ENCODE measurements at places on chromosomes 5 and 9.

- no peak for DNase-seq
Observed at GRCh38 chr5:54383225-54383901, 72.1 kb upstream of the HSPB3 start.

GRCh38 chr9:115746496-115746895 lies 407.1 kb upstream of the PAPPA start:
- DNase-seq, result no peak

DNA sequence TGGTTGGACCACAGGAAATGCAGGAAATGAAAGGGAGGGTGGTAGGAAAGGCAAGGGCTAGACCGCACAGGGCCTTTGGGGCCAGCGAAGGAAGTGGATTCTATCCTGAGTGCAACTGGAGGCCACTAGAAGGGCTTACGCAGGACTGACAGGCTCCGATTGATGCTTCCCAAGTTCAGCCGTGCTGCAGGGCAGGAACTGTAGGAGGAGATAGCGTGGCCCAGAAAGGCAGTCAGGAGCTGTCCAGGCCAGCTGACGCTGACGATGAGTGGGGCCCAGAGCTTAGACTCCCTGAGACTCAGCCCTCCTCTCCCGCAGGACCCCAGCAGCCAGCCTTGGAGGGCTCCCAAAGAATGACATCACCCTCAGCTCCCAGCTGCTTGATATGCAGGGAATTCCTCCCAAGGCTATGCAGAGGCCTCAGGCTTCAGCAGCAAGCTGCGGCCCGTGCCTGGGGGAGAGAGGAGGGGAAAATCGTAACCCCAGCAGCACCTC lies 48.8 kb downstream of the KCNIP1 start:
- no peak for DNase-seq

DNA sequence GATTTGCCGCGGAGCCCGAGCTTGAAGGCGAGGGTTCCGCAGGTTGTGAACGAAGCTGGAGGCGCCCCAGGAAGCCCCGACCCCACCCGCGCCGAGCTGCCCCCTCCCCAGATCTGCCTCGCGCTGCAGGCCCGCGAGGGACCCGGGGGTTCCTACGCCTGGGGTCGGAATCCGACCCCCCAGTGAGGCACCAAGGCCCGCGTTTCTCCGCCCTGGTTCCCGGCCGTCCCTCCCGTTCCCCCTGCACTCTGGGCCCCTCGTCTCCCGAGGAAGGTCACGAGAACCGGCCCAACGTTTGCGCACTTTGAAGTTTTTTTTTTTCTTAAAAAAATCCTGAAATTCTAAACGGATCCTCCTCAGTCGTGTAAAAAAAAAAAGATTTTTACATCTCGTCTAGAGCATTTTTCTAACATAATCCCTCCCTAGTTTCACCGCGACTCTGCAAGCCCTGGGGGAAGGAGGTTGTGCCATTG lies 880 bp upstream of the GFPT2 start:
- no peak for DNase-seq

- DNase-seq, result no peak
Observed at GRCh38 chr5:138258704-138259292, 15.6 kb downstream of the GFRA3 start.

GRCh38 chr5:45491368-45491767 lies 204.8 kb downstream of the HCN1 start:
- DNase-seq, result no peak

DNA sequence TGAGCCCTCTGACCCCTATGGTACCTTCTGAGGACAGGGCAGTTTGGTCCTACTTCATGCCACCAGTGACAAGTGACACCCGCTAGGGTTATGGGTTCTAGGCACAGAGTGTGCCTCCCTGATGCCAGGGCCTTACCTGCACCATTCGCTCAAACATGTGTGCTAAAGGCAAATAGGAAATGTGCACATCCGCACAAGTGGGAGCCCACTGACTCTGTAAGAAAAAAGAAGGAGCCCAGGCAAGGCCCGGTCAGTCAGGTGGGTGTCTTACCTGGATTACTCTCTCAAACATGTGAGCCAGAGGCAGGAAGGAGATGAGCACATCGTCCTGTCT lies 29.1 kb upstream of the MEIKIN start:
- DNase-seq, result no peak

DNA sequence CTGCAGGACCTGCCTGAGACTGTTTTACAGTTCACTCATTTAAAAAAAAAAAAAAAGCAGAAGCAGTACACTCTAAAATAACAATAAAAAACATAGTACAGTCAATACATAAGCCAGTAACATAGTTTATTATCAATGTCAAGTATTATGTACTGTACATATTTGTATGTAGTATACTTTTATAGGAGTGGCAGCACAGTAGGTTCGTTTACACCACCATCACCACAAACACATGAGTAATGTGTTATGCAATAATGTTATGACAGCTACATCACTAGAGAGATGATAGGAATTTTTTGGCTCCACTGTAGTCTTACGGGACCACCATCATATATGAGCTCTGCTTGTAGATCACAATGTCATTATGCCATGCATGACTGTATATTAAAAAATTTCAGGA lies 462.8 kb downstream of the ISL1 start:
- DNase-seq, result no peak

GRCh38 chr9:33128570-33128969 lies 38.6 kb downstream of the B4GALT1 start:
- DNase-seq, result no peak

- no peak for DNase-seq
Observed at GRCh38 chr5:23289162-23289561, 218.2 kb upstream of the PRDM9 start.

DNA sequence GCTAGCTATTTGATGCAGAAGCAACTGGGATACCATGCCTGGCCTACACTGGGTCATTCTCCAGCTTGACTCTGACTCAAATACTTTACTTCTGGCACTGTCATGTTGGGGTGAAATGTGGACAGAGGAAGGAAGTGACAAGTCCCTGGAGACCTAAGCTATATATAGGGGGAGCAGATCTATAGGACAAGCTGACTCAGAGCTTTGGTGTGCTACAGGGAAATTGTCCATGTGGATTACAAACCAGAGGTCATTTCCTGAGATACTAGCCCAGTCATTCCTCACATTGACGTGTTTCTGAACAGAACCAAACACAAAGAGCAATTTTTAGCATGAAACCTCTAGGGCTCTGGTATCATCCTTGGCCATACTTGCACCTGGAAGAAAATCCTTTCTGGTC lies 531.6 kb upstream of the CLINT1 start:
- DNase-seq, result no peak

DNA sequence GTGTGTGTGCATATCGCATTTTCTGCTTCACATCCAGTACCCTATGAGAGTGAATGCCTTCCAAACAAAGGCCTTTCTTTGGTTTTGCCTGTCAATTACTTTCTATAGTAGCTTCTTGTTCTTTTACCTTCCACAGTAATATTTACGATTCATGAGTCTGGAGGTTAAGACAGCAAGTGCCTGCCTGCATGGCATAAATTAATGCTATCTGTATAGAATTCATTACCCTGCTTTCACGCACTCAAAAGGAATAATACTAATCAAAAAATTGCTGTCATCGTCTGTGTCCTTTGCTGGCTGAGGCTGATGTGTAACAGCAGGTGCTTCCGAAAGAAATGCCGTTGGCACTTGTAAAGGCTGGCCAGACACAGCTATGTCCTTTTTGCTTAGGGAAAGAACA lies 1304.4 kb upstream of the CDH6 start:
- DNase-seq, result no peak

DNA sequence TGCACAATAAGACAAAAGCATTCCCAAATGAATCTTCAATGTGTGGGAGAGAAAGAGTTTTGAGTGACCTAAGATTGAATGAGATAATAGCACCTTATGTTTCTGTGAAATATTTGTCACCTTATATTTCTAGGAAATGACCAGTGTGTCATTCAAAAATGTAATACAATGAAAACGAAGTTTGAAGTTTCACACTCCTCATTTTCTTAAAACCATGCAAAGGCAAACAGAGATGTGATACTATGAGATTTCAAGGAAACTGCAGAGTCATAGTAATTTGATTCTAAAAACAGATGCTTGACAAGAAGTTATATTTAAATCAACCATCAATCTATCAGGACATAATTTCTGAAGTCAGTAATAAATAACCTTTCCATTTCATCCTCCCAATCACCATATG lies 13.6 kb upstream of the ABCA1 start:
- DNase-seq, result no peak

DNA sequence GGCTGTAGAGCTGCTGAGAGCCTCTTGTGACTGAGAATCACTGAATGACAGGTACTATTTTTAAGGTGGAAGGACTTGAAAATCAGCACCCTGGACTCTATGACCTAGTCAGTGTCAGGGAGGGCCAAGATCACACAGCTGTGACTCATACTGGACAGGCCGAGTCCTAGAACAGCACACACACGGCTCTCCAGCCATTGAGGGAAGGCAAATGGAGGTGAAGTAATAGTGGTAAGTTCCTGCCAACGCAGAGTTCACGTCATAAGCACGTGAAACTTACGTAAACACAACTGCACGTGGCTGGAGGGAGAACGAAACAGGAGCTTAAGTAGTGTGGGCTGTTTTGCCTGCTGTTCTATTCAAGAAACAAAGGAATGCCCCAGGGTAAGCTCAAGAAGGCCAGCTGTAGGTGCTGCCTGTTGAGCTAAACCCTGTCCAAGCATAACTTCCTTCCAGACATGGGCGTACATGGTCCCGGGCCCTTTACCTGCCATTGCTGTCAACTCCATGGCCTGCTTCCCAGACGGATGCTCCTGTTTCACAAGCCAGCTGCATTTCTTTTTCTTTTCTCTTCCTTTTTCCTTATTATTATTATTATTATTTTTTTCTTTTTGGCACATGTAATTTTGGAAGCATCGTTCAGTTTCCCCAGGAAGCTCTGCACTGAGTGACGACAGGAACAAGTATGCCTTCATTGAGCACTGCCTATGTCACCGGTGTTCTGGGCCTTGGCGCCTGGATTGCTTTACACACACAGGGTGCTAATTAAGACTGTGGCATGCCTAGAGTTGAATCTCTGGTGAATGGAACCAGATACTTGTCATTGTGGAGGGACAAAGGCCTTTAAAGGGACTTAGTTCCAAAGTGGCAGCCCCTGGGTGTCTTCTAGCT lies 10.2 kb upstream of the LCP2 start:
- peak; percentile 78 for DNase-seq
